ENCODE measurements at places on chromosomes 3 and 15.
A peak's percentile ranks its signal among the peaks of the same experiment; 100 is the strongest.

DNA sequence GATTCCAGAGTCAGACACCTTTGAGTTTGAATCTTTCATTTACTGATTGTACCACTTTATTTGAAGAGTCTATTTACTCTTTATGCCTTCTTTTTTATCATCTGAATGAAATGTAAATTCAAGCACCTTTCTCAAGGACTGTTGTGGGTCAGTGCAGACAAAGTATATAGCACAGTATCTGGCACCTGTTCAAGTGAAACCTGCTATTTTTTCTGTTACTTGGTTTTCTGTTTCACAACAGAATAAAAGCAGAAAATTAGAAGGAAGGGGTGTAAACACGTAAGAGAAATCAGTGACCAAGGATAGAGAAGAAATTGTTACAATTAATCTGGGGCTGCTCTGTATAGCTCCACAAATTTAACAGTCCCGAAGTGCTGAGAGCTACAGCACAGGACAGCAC is 357.4 kb downstream of the RSL24D1 start:
- no peak for DNase-seq

- DNase-seq: peak; percentile 66
These were observed 20.8 kb upstream of the VPS8 start for GRCh38 chr3:184791171-184791570.

DNA sequence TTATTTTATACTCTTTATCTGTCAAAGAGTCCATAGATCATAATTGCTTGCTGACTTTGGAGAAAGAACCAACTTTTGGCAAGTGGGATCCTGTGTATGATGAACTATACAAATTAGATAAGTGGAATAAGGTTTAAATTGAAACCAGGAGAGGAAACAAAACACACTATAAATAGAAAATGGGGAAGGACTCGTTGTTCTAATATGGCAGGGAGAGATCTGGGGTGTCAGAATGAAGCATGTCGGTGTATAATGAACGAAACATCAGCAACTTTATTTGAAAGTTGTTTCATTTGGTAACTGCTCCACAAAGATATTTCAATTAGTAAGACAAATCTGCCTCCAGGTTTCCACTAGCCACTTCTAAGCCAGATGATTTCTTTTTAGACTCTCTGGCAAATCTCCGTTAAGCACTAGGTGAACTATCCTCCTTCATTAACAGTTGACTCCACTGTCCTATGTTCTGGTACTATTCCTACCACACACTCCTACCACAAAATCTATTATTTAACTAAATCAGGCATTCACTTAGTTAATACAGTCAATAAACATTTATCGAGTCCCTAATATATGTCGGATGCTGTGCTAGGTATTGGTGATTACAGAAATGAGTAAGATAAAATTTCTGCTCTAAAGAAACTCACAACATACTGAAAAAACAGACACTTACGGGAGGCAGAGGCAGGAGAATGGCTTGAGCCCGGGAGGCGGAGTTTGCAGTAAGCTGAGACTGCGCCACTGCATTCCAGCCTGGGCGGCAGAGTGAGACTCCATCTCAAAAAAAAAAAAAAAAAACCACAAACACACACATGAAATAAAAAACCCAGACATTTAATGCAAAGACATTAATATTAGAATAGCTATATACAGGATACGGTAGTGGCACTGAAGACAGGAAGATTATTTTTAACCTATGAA is 20.1 kb downstream of the SLC15A2 start:
- no peak for DNase-seq

DNA sequence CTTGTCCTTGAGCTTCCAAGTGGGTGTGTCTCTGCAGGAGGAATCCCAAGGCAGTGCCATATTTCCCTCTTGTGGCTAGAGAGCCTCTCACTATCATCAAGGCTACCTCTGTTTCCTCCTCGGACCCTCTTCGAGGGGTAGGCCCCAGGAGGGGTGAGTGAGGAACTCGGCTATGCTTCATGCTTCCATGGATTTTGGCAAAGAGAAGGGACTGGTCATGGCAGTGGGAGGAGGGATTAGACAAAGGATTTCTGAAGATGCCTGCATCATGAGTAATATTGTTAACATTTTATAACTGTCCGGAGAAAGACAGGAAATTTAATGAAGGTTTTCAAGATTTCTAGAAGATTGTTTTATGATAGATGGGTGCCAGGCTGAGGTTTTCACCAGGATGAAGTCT is 241.5 kb downstream of the CLSTN2 start:
- DNase-seq: no peak

DNA sequence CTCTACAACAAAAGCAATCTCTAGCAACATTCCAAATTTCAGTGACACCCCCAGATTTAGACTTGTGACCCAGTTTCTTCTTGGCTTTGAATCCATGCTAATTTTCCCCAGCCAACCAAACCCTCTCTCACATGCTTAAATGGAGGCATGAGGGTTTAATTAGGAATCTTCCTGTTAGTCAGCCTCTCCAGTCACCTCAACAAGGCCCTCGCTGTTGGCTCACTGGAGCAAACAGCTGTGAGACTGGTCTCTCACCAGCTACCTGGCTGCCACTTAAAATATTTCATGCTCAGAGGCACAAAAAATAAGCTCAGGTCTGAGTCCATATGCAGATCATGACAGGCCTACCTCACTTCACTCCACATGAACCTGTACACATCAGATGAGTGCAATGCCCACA is 630.4 kb upstream of the ADAMTS9 start:
- DNase-seq: no peak

GRCh38 chr3:177946936-177947335 is 589.3 kb upstream of the KCNMB2 start:
- no peak for DNase-seq

- DNase-seq: no peak
These were observed 148.8 kb downstream of the SLC9A9 start for GRCh38 chr3:143699424-143699823.

GRCh38 chr15:70474471-70475406 is 288.6 kb downstream of the UACA start:
- no peak for DNase-seq

DNA sequence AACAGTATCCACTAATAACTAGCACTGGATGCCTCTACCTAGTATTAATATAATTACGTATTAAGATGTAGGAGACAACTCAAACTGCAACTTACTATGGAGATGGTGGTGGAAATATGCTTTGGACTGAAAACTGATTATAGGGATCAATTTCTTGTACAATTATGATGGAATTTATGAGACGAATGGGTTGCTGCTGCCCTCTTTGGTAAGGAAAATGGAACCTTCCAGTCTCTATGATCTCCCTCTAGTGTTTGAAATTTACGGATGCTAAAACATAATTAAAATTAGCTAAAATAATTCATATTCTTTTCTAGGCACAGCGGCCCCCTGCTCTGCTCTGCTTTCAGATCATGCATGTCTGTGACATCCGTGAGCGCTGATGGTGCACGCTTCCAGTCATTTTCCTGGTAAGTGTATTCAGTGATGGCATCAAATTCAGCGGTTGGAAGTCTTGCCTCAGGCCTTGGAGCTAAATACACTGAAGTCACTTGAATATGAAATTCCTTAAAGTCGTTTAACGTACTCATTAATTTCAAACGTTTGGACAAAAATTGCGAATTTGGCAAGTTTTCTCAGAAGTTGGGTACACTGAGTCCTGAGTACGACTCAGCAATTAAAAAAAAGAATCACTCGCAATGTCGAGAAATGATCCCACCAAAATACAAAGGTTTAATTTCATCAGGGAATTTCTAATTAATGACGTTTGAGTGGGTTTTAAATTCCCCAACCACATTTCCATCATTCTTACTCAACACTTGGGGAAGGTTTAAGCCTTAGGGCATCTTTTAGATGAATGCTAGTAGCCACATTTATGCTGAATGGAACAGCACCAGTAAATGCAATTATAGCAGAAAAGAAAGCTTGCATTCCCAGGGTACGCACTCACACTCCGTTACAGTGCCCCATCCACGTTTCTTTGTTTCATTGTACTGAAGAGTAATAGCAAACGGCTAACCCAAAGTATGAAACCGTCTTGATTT is 132.6 kb downstream of the NR2F2 start:
- no peak for DNase-seq

- no peak for DNase-seq
These were observed 167.4 kb downstream of the GAP43 start for GRCh38 chr3:115790759-115791158.

DNA sequence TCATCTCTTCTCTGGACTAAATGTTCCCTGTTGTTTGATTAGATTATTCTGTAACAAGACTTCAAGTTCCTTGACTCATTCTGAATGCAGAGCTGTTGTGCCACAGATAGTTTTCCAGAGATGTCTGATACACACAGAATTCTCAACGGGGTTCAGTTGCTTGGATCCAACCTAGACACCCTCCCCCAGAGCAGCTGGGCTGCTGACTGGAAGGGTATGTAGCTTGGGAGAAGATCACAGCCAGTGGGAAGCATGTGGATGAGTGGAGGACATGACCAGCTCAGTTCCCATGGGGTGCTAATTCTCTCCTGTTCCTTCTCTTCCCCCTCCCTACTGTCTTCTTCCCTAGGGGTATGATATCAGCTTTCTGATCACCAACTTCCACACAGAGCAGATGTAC is 6.6 kb upstream of the TTLL3 start:
- DNase-seq: no peak

DNA sequence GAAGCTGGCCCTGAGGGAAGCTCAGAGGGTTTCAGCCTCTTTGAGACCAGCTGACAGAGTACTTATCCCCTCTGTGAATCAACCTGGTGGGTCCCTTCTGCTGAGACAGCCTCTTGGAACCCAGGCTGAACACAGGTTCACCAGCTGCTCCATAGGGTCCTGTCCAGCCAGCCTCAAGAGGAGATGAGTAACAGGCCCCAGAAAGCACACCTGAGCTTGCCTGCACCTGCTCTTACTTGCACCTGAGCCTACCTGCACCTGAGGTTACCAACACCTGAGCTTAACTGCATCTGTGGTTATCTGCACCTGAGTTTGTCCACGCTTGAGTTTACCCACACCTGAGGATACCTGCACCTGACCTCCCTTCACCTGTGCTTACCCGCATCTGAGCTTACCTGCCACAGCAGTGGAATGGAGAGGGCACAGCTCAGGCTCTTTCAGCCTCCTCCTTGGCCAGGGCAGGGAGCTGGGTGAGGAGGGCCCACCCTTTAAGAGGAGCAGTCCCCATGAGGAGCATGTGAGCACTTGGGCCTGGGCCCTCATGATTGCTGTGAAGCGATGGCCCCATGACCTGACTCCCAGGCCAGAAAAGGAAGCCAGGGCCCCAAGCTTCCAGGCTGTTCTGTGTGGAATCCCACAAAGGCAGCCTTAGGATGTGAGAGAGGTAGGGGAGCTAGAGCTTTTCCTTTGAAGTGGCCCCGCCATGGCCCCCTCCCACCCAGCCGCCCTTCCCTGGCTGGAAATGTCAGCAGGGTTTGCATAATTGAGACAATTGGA is at the start of gene TRPM1:
Gene TRPM1, minus strand, starts transcription at position 464 of the 777 bp plus-strand sequence. CDS start 20,370 bp downstream, outside the sequence.
- DNase-seq: no peak

DNA sequence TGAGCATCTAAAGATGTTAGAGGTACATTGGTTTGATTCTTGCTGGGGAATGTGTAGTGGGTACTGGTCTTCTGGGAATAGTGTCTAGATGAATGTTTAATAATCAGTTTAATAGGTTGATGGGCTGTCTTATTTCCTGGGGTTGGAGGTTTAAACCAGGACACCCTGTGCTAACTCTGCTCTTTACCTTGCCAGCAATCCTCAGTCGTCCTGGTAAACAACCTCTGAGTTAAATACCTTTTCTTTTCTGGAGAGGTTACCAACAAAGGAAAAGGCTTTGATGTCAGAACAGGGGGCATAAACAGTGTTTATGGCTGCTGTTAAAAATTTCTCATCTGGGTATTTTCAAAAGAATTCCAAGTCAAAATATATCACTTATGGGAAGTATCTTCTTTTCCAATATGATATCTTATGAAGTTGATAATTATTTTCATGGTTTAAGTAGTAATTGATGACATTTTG is 23.5 kb downstream of the MITF start:
- DNase-seq: no peak

DNA sequence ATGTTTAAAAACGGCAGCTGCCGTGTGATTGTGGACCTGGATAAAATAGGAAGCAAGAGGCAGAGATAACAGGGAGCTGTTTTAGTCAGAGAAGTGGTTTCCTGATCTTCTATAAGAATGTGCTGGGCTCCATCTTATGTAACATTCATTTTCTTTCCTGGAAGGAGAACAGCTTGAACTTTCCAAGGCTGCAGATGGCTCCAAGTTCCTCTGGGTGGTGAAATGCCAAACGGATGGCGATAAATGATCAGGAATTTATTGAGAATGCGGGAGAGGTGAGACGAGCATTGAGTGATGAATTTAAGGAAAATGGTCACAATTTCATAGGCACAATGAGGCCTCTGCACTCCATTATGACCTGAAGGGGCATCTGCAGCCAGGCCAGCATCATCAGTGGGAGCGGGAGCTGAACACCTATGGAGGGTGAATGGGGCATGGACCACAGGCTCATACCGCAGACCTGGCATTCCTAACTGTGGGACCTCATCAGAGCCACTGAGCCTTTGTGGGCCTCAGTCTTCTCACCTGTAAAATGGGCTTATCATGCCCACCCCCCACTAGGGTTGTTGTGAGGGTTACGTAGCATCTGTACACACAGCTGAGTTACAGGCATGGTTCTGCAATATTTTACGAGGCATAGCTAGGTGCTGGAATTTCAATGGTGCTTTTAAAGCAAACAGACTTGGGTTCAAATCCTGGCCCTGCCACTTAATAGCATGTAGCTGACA is 17.1 kb downstream of the MGLL start:
- no peak for DNase-seq

DNA sequence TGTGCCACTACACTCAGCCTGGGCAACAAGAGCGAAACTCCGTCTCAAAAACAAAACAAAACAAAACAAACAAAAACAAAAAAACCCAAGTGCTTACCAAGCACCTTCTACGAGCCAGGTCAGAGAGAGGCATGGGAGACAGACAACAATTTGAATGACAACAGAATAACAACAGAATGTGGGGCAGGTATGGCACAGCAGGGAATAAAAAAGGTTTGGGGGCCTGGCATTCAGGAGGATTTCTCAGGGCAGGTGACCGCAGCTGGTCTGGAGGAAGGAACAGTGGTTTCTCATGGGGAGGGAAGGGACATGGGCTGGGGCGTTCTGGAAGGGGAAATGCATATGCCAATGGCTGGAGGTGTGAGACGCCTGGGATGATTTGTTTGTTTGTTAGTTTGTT is 22.5 kb upstream of the PARL start:
- no peak for DNase-seq

DNA sequence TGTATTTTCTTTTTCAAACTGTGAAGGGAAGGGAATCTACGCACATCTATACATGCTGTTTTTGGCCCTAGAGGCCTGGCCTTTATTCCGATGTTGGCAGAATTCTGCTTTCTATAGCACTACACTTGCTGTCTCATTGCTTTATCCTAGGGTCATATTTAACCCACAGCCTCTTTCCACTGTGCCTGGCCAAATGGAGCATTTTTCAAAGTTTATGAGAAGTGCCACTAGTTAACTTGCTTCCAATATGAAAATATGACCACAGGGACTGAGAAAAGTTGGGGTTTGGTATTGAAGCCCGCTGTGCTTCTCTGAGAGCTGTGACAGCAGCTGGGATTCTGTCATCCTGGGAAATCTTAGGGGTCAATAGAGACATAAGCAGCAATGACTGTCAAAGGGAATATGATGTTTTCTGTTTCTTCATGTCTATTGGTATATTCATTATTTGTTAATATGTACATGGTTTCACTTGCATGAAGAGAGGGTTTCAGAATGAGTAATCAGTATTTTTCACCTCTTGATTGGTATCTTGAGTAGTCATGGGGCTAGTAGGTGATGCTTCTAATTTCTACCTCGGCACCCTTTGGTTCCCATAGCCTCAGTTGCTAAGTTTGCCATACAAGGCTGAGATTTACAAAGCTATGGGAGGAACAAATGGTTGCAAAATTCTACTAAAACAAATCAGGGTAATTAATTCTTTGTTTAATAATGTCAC is 275.8 kb upstream of the RBMS3 start:
- DNase-seq: no peak
